ENCODE measurements at places on chromosomes 2 and 18.

DNA sequence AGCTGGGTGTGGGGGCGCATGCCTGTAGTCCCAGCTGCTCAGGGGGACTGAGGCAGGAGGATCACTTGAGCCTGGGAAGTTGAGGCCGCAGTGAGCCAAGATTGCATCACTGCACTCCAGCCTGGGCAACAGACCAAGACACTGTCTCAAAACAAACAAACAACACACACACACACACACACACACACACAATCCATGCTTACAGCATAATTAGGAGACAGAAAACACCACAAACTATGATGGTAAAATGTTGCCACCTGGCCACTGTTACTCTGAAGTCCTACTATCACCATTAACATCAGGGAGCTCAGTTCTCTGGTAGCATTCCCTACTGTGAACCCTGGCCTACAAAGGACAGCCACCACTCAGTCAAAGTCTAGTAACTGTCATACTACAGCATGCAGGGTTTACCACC is 18.3 kb downstream of the DNPEP start:
- DNase-seq, result peak; percentile 70

DNA sequence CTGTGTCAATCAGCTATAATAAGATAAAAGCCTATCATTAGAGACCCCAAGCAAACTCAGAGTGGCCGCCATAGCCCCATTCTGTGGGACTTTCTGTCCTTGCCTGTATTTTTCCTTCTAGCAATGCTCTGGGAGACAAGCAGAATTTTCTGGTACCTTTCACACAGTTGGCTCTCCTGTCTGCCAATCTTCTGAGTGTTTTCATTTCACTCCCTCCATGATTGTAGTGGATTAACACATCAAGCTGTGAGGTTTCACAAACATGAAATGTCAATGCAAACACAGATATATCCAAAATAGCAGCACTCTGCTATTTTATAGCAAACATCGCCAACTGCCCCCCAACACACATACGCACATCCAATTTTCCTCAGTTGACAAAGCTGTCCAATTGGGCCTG is 64.9 kb downstream of the C1D start:
- no peak for DNase-seq

GRCh38 chr2:68009526-68009925 is 53.3 kb downstream of the C1D start:
- no peak for DNase-seq

- no peak for DNase-seq
These were observed 60.6 kb downstream of the BCL2 start for GRCh38 chr18:63258749-63259566.

DNA sequence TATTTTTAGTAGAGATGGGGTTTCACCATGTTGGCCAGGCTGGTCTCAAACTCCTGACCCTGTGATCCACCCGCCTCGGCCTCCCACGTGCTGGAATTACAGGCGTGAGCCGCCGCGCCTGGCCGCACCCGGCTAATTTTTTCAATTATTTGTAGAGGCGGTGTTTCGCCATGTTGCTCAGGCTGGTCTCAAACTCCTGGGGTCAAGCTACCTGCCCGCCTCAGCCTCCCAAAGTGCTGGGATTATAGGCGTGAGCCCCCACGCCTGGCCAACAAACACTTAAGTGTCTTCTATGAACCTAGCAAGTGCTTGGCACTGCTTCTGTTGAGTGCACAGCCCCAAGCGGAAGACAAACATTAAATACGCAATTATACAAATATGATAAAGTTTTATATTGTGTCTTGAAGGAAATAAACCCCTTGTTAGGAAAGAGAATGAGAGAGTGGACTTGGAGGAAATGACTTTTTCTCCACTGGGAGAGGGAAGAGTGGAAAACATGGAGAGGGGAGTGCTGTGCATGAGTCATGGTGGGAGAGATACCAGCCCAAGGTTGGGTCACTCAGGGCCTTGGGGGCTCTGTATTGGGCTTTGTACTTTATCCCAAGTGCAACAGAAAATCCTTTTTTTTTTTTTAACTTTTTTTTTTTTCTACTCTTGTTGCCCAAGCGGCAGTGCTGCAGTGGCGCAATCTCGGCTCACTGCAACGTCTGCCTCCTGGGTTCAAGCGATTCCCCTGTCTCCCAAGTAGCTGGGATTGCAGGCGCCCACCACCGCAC is 41.4 kb upstream of the ACTR2 start:
- DNase-seq, result no peak

GRCh38 chr2:119996148-119996547 is 16.7 kb upstream of the EPB41L5 start:
- no peak for DNase-seq

GRCh38 chr2:241257419-241258032 is 57.9 kb downstream of the HDLBP start:
- DNase-seq, result no peak

- DNase-seq, result no peak
These were observed 25.6 kb upstream of the EFEMP1 start for GRCh38 chr2:55949211-55949610.

DNA sequence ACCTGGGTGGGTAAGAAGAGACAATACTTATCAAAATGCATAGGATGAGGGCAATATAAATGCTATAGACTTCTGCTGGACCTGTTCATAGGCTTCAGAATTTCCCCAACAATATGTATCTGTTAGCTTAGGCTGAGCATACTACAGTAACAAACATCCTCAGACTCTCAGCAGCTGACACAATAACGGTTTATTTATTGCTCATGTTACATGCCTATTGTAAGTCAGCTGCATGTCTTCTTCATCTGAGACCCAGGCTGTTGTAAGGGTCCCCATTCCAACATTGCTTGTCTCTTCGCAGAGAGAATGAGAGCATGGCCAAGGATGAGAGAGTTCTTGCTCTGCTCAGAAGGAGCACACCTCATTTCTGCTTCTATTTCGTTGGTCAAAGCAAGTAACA is 150.7 kb downstream of the TMEM200C start:
- no peak for DNase-seq

DNA sequence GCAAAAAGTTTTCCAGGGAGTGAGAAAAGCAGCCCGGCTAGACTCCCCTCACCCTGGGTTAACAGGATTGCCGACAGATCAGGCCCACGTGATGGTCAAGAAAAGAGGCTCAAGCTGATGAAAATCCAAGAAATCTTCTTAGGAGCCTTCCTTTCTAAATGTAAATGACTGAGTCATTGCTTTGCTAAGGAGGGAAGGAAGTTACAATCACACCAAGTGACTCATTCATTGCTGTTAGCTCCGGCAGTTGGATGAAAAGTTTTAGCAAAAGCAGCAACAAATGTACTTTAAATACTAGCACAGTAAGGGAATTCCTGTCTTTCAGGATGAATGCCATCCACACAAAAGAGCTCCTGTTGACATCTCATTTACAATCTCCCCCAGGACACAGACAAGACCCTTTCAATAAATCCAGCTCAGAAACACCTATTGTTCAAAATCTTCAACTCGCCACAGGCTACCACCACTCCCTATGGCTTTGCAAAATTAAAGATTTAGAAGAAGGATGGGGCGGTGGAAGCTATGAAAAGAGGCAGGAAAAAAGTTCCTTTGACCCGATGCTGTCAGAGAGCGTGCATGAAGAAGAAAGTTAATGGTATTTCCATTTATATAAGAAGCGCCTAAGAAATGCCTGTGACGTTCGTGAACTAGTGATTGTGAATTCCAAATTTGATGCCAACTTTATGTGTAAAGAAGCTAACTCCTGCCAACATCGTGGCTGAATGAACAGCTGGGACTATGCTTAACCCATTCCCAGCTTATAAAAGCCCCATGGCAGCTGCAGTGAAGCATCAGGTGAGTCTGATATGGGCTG is 153.7 kb downstream of the TGIF1 start:
- no peak for DNase-seq

DNA sequence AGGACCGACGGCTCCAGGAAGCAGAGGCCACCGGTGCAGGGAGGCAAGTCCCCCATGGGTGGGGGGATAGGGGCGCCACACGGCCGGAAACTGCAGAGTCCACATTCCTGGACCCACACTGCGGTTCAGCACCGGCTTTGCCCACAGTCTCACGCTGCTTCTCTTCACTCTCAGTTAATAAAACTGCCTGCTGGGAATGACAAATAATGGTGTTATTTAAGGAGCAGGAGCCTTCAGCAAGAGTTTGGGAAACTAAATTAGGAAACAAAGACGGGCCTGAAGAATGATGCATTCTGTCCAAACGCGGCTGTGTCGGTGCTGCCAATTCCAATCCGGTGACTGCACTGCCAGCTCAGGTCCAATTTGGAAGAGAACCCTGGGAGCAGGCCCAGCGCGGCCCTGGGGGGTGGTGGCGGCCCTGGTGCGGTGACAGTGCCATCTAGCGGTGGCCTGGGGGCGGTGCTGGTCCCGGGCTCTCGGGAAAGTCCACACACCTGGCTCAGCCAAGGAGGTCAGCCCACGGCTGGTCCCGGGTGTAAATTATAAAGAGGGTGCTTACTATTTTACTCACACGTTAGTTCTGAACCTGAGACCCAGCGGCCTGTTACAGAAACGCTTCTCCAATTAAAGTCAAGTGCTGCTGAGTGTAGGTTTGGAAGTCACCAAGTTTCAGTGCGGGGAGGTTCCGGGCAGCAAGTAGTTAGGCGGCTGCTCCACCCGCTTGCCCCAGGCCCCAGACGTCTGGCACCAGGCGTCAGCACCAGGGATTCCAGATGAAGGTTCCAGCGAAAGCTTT is 73.1 kb upstream of the PXDN start:
- DNase-seq, result peak; percentile 94

All from uterus (tissue), 4 donors.